ENCODE measurements at places on chromosomes 11 and 22.

DNA sequence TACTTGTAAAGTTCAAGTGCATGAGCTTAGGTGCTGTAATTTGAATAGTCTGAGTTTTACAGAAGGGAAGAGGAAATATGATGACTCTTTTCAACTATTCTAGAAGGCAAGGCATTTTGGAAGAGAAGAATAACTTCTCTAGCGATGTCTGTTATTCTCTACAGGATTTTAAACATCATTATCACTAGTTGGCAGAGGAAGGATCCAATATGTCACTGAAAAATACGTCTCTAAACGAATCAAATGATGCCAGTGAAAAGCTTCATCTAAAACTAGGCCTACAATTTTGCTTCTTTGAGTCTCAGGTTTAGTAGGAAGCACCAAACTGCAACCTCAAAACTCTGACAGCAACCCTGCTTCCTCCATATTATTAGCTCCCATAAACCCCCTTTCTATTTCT is 581.4 kb downstream of the DLG2 start:
- DNase-seq = no peak

GRCh38 chr22:27804470-27805297 is 3.1 kb upstream of the MN1 start:
- DNase-seq = no peak

DNA sequence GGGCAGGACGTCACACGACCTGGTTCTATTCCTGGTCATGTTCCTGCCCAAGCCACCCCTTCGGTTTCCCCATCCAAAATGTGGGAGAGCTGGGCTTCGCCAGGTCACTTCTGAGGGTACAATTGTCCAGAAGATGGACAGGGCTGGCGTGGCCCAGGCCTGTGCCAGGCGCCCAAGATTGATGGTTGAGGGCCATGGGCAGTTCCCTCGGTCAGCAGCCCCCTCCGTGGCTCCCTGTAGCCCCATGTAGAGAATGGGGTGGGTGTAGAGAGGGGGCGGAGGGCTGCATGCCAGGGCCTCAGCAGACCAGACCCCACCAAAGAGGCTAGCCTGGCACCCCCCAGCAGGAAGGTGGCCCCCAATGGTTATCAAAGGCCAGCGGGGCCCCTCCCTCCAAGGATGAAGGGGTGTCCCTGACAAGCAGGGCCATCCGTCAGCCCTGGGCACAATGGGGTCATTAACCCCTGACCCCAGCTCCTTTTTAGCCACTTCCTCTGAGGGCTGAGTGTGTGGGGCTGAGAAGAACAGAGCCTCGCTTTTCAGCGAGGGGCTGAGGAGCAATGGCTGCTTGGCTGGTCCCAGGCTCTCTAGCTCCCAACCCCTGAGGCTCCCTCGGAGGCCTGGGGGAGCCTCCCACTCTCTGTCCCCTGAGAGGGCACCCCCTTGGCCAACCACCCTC is 11.0 kb upstream of the PICK1 start:
- DNase-seq = no peak

DNA sequence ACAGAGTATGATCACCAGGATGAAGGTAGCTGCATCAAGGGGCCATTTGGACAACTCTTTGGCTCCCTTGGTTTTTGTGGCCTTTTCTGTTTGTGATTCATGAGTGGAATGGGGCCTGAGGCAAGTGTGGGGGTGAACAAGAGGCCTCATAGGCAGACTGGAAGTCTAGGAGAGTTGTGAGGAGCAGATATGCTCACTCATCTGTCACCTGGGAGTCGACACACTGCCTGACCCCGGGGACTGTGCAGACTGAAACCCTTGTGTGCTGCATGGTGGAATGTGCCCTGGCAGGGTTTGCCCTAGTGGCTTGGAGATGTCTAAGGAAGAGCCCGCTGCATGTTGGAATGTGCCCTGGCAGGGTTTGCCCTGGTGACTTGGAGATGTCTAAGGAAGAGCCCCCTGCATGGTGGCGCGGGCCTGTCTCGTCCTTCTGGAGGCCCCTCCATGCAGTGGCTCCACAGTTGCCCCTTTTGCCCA is 60.0 kb downstream of the MED15 start:
- no peak for DNase-seq

DNA sequence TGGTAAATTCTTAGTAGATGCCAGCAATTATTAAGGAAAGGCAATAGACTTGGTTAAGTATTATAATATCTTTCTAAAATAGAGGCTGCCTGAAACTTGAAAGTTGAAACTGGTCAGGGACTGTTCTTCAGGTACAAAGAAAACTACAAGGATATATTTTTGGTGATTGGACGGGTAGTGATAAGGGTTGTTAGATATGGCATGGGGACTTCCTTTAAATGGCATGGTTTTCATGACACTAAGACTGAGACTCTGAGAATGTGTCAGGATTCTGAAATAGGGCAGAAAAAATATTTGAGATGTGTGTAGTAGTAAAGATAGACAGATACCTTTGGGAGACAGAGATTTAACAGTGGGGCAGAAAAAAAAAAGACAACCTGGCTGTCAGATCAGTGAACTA is 108.4 kb upstream of the SLC5A12 start:
- DNase-seq = no peak

DNA sequence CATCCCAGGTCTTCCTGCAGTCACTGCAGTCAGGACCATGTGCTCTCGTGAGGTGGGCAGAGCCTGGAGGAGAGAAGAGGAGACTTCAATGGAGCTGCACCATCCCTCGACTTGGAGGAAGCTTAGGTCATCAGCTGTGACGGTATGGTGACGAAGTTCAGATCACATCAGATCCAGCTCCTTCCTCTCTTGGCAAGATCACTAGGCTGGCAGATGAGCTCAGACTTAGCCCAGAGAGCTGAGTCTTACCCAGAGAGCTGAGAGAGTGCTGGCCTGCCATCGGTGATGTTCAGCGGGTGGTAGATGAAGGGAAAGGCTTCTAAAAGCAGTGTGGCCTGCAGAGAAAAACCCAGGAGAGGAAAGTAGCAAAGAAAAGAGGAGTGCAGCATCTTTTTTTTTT is 1.8 kb upstream of the SLC15A3 start:
- DNase-seq = no peak

- DNase-seq = no peak
Measured at GRCh38 chr22:42300259-42301076, 30.0 kb upstream of the TCF20 start.

GRCh38 chr22:50473855-50474671 is 772 bp downstream of the SBF1 start:
- no peak for DNase-seq

- DNase-seq = no peak
Measured at GRCh38 chr11:11967669-11968510, 40.5 kb downstream of the DKK3 start.

DNA sequence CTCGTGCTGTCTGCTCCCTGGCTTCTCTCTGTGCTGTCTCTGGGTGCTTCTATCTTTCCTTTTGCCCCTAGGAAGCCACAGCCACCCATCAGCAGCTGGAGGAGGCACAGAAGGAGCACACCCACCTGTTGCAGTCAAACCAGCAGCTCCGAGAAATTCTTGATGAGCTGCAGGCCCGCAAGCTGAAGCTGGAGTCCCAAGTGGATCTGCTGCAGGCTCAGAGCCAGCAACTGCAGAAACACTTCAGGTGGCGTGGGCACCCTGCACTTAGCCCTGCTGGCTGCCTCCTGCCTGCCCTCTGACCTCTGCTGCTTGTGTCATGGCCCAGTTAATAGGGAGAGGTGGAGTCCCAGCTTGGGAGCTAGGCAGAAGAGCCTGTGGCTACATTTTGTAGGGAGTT is 67.8 kb downstream of the CEP164 start:
- DNase-seq = no peak

DNA sequence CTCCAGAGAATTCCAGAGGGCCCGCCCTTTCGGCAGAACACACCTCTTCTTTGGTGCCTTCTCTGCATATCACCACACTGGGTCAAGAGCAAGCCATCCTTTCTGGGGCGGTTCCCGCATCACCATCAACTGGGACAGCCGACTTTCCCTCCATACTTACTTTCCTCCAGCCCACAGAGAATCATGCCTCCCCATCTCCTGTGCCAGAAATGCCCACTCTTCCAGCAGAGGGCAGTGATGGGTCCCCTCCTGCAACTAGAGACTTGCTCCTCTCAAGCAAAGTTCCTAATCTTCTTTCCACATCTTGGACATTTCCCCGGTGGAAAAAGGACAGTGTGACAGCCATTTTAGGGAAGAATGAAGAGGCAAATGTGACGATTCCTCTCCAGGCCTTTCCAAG is 157.7 kb downstream of the C11orf91 start:
- no peak for DNase-seq

DNA sequence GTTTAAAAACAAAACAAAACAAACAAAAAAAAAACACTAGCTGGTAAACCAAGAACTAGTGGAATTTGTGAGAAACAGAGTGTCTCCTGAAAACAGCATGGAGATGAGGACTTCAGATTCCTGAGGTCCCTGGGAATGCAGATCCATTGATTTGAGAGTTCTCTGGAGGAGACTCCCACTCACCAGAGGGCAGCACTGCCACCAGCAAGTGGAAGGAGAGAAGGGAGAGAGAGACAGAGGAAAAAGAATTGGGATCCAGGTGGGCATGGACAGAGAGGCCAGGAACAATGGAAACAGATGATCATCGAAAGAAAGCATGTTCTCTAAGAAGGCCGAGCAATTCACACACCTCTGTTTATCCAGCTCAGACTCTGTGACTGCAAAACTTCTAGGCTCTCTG is 31.8 kb downstream of the ETS1 start:
- DNase-seq = no peak

- no peak for DNase-seq
Measured at GRCh38 chr11:78216021-78216420, 27.3 kb downstream of the USP35 start.

DNA sequence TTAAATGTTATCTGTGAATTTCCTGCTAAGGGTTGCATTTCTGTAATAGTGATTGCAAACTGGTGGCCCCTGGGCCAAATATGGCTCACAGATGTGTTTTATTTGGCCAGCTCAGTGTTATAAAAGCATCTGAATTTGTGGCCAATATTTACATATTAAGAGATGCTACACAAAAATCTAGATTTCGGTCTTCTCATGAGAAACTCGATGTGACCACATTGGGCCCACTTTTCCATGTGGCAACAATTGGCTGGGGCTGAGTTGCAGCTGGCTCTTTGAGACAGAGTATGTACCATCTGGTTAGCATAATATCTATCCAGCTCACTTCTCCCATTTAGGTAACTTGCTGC is 244.5 kb upstream of the POU2AF2 start:
- DNase-seq = no peak

GRCh38 chr11:124941703-124942102 is 5.9 kb upstream of the HEPACAM start:
- DNase-seq = no peak

GRCh38 chr22:26981541-26981940 is 324.2 kb downstream of the MIAT start:
- no peak for DNase-seq

DNA sequence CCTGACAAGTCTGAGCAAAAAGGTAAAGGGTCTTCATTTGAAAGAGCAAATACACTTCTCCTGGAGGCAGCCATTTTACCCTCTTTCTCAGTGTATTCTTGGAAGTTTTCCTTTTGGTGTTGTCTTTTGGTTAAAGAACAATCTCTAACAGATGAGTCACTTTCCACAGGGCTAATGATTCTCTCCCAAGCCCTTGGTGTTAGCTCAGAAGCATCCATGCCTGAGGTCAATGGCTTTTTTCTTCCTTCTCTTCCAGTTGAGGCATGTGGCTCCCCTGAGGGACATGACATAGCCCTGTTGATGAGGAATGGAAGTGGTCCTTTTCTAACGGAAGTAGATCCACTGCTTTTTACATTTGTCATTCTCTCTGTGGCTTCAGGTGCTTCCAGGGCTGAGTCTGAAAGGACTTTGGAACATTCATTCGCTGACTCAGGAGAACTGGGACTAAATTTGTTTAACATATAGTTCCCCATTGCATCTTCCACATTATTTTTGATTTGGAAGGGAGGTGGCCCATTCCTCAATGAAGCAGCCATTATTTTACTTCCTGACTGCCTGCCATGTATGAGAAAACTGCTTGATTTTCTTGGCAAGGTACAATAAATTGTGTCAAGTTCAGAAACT is 13.8 kb upstream of the POGLUT3 start:
- no peak for DNase-seq

DNA sequence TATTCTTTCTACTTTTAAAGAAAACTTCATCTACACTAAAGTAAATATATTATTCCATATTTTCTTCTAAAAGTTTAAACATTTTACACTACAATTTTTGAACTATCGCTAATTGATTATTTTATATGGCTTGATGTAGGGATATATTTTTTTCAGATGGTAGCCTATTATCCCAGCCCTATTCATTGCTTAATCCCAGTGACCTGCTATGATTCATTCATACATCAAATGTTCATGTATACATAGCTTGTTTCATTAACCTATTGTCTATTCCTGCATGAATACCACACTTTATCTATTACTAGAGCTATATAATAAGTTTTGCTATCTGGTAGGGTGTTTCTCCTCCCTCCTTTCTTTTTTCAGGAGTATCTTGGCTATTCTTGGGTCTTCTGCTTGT is 5.0 kb upstream of the ROBO4 start:
- no peak for DNase-seq

GRCh38 chr22:38230108-38230825 is 28.5 kb downstream of the MAFF start:
- DNase-seq = no peak

DNA sequence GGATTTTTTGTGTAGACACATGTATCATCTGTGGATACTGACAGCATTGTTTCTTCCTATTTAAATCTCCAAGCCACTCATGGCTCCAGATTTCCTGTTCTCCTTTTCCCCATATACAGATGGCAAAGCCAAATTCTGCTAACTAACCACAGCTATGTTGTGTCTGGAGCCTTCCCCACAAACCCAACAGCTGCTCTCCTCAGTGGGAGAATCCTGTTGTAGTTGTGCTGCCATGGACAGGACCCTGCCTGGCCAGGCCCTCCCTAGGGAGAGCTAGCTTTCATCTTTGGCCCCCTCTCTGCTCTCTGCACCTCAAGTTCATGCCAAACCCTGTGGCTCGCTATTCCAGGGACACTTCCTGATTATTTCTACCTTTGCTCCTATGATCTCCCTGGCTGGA is 106.4 kb upstream of the CCDC90B start:
- no peak for DNase-seq

DNA sequence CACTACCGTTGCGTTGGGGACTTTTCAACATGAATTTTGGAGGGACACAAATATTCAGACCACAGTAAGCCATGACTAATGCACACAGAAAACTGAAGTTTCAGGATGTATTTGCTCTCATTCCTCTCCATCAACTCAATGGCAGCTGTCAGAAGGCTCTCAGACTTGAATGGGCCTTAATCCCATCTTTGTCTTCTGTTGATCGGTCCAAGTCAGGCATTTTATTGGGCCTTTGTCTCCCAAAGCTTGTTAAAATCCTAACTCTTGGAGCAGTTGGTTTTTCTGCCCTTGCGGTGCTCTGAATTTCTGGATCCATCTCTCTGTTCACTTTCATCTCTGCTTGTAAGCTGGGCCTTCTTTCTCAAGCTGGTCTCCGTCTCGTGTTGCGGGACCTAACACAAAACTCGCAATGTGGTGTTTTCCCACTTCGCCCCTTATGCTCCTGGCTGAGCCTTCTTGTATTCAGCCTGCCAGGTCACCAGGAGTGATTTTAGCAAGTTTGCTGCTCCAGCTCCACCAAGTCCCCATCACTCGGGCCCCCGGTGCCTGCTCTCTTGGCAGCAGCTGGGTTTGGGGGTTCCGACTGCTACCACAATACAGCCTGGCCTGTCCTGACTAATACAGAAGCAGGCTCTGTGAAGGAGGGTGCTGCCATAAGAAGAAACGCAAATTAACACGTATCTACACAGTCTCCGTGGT is 27.0 kb downstream of the TSPAN32 start:
- no peak for DNase-seq
